ENCODE measurements at places on chromosomes 2 and 18. TPM values are rescaled to one million over a fixed set of nuclear protein-coding genes. Genes with fewer than 3 reads are reported as not detected.

GRCh38 chr2:186422226-186422625 lies 63.8 kb upstream of the ZC3H15 start:
- no peak for DNase-seq
- H3K27me3 ChIP-seq: no peaks in the 10 kb centered on the region
- H3K4me3 ChIP-seq: no peak overlapping the region
- H3K36me3 ChIP-seq: no peaks in the 10 kb centered on the region
- H3K4me1 ChIP-seq: no peaks in the 10 kb centered on the region
- no peak overlapping the region for H3K27ac ChIP-seq

DNA sequence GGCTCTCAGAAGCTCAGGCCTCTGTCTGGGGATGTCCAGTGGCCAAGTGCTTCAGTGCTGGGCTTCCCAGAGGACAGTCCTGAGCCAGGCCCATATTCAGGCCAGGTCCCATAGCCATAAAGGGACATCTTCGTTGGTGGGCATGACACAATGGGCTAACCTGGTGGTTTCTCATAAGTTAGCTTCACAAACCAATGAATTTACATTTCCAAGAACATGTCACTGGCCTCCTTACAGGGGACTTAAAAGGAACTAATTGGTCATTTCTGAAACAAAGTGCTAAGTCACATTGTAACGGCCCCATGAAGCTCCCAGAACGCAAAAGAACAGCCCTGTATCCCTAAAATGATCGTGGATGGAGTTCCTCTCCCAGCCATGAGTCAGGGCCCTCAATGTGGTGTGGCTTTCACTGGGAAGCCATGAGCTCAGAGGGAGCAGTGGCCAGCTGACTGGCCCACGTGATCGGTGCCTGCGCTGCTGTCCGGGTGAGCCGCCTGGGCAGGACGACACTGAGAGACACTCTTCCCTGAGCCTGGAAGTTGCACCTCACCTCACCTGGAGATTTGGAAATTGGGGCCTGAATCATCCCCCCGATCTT lies 163.7 kb upstream of the APCDD1 start:
- H3K4me3 ChIP-seq: no peak overlapping the region
- no peak overlapping the region for H3K27ac ChIP-seq
- H3K36me3 ChIP-seq: no peaks in the 10 kb centered on the region
- DNase-seq: no peak

- H3K27me3 ChIP-seq: no peaks in the 10 kb centered on the region
- H3K4me1 ChIP-seq: no peaks in the 10 kb centered on the region
- H3K4me3 ChIP-seq: no peak overlapping the region
- no peaks in the 10 kb centered on the region for H3K36me3 ChIP-seq
These were observed 589.5 kb upstream of the NXPH2 start for GRCh38 chr2:139369423-139370409.

GRCh38 chr2:12116228-12116750 lies 369.9 kb downstream of the LPIN1 start:
- H3K27ac ChIP-seq: no peak overlapping the region
- H3K4me3 ChIP-seq: no peak overlapping the region
- no peak for DNase-seq
- no peaks in the 10 kb centered on the region for H3K36me3 ChIP-seq

GRCh38 chr2:98771721-98772524 lies 41.0 kb upstream of the MGAT4A start:
- H3K4me1 ChIP-seq: peaks cover 13% of the 10 kb centered on the region
- H3K27ac ChIP-seq: no peak overlapping the region
- no peak overlapping the region for H3K4me3 ChIP-seq
- no peaks in the 10 kb centered on the region for H3K27me3 ChIP-seq

DNA sequence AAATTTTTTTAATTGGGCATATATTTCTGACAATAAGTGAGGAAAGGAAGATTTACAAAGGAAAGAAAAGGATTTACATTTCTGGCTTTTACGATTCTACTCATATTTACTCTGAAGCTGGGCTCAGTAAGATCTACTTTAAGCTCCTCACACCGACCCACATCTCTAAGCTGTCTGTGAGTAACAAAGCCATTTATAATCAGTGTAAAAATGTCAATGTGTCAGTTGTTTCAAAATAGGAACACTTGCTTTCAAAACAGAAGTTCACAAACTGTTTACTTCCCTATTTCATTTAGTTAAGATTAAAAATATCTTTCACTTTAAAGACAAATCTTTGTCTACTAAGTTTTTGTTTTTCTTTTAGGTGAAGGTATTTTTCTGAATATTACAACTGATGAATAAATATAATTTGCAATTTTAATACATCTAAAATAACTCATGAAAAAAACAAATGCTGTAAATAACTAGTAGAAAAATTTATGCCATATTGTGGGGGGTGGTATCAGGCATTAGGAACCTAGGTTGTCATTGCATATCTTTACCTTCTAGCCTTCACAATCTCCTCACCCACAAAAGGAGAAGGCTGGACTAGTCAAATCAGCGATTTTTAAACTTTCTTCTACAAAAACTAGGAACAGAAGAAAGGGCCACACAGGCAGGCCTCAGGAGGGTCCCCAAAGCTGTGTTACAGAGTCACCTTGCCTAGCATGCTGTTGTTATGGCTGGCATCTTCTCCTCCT lies 64.5 kb downstream of the TMEM131 start:
- H3K27ac ChIP-seq: no peak overlapping the region
- H3K27me3 ChIP-seq: no peaks in the 10 kb centered on the region
- no peak for DNase-seq
- H3K36me3 ChIP-seq: no peaks in the 10 kb centered on the region

GRCh38 chr18:1751249-1751648 lies 820.1 kb downstream of the METTL4 start:
- no peaks in the 10 kb centered on the region for H3K27me3 ChIP-seq
- H3K36me3 ChIP-seq: no peaks in the 10 kb centered on the region
- H3K4me1 ChIP-seq: no peaks in the 10 kb centered on the region
- H3K4me3 ChIP-seq: no peak overlapping the region

Gene CFAP65
- 23.7 TPM for total RNA-seq

Gene MC2R
- total RNA-seq: not detected

Gene ZNF514
- 25.0 TPM for total RNA-seq

Gene HOXD13
- not detected for total RNA-seq
